Activated gamma-delta T cell treated with Interleukin-2 at 50 U/mL for 16 hours (primary cell): ENCODE measurements at places on chromosomes 12 and 14.
A peak's percentile ranks its signal among the peaks of the same experiment; 100 is the strongest.

DNA sequence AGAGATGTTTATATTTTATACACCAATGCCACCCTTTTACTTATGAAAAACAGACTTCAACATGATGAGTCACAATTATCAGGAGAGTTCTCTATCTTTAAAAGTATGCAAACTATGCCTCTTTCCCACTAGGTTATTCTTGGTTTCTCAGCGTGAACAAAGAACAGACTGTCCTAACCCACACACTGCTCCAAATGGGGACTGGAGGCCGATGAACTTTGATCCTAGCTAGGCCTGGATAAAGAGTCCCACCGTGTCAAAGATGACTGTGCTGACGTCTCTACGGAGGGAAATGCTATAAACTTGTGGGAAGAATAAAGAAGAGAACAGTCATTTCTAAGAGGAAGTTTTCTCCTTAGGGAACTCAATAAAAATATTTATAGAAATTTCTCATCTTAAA is 160.1 kb downstream of the EPS8 start:
- DNase-seq: no peak

DNA sequence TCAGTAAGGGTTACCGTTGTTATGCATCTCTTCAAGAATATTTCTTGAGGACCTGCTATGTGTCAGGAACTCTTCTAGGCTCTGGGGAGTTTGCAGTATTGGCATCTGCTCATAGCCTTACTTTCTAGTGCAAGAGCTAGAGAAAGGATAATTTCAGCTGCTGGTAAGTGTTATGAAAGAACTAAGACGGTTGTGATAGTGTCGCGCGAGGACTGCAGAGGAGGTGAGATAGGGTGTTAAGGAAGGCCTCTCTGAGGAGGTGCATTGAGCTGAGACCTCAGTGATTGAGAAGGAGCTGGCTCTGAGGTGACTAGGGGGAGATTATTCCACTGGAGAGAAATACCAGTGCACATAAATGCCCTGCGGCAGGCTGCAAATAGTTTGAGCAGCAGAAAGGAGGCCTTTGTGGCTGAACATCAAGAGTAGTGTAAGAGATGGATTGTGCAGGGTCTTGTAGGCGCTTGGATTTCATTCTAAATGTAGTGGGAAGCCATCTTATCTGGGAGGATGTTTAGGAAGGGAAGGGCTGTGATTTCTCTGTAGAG is 824 bp downstream of the DDX55 start:
- no peak for DNase-seq

- no peak for DNase-seq
Measured at GRCh38 chr14:94097091-94097490, 13.4 kb upstream of the IFI27 start.

GRCh38 chr12:65534238-65534841 is 255.9 kb downstream of the MSRB3 start:
- no peak for DNase-seq

GRCh38 chr12:53325511-53326061 is 4.2 kb upstream of the AAAS start:
- DNase-seq: peak; percentile 14

DNA sequence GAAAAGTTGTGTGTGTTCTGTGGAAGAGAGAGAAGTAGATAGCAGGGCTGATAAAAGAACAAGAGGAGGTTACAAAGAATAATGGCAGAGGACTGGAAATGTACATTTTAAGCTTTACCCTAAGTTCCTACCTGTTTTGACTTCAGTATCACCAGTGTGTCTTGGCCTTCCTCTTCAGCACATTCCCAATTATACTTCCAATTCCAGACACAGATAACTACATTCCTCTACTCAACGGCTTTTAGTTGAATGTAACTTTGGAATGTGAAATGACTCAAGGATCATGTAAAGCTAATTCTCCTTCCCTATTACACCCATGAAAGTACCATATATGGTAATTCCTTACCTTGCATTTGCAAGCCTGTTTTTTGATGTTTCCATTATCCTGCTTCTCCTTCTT is 5.0 kb downstream of the MGST1 start:
- DNase-seq: no peak

- no peak for DNase-seq
Measured at GRCh38 chr14:23646648-23647549, 10.7 kb downstream of the DHRS2 start.

GRCh38 chr12:114508529-114509129 is 102.7 kb upstream of the TBX5 start:
- DNase-seq: peak; percentile 20

- DNase-seq: no peak
Measured at GRCh38 chr12:106082216-106083175, 56.3 kb downstream of the NUAK1 start.

DNA sequence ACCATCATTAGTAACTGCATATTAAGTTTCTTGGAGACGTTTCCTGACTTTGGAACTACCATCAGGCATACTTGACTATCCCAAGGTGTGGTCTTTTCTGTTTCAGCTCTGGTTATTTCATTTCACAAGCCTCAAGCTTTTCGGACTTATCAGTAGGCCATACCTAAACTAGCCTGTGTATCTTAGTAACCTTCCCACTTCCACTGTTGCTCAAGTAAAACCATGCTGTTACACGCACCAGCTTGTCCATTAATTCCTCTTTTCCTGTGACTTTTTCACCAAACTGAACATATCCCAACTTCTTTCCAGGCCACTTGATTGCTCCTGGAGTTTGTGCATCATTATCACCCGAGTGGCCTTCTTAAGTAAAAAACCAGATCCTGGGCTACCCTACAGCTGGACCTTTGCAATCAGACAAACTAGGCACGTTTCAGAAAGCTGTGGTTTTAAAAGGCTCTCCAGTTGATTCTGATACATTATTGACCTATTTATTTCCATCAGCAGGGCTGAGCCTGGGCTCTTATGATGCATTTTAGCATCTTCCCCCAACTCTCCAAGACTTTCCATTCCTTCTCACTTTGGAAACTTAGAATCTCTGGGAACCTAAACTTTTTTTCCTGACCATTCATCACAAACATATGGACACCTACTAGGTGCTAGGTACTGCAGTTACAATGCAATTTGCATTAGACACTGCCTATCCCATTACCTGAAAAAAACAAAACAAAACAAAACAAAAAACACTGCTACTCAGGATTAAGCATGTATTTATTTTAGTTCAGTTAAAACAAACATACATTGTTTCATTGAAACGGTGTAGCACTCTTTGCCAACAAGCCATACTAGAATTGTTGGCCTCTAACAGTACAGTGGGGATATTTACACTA is 14.9 kb downstream of the SLC38A2 start:
- no peak for DNase-seq

- DNase-seq: no peak
Measured at GRCh38 chr12:110776410-110776809, 33.7 kb upstream of the PPP1CC start.

GRCh38 chr12:57455374-57456144 is 452 bp downstream of the INHBE start:
- DNase-seq: no peak

DNA sequence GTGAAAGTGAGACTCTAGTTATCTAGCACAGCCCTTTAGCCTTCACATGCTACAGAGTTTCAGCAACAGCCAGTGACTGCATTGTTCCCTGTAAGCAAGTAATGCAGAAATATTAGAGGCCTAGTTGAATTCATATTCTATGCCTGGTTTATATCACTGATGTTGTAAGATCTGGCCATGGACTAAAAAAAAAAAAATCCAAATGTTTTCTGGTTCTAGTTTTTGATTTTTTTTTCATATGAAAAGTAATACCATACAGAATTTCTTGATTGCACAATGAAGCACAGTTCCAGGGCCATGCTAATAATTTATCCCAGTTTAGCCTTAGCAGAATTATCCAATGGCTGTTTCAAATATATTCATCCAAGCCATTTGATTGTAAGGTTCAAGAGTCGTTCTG is 341.5 kb upstream of the DDHD1 start:
- DNase-seq: no peak

DNA sequence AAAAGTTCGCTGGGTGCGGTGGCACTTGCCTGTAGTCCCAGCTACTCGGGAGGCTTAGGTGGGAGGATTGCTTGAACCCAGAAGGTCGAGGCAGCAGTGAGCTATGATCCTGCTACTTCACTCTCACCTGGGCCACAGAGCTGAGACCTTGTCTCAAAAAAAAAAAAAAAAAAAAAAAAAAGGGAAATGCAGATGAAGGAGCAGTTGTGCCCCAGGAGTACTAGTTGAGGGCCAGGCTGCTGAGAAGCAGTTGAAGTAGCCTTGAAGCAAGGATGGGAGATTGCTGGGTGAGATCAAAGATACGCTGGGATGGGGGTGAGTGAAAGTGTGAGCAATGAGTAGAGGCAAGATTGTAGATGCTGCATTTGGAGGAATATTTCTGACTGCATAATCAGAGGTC is 93.4 kb upstream of the DNM1L start:
- no peak for DNase-seq

- DNase-seq: no peak
Measured at GRCh38 chr14:25955772-25956171, 642.1 kb downstream of the NOVA1 start.

DNA sequence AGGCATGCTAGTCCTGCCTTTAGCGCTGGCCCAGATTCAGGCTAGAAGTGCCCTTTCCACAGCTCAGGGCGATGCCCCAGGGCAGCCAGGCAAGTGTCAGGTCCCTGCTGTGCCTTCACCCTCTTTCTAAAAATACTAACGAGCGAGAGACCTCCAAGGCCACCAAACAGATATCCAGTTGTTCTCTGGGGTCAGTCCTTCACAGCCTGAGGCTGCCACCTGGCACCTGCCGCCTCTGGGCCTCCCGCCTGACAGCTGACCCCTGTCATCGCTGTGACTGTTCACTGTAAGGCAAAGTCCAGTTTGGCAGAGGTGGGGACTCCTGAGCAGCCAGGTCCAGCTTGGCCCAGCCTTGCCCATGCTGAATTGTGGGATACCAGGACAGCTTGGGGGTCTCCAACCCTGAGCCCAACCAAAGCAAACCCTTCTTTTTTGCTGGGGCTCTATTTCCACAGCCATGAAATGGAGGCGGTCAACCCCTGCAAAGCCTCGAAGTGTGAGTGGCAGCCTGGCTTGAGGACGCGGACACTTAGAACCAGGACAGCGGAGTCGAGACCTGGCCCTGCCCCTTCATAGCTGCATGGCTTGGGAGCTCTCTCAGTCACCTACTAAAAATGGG is 79.9 kb downstream of the NINJ2 start:
- DNase-seq: no peak

DNA sequence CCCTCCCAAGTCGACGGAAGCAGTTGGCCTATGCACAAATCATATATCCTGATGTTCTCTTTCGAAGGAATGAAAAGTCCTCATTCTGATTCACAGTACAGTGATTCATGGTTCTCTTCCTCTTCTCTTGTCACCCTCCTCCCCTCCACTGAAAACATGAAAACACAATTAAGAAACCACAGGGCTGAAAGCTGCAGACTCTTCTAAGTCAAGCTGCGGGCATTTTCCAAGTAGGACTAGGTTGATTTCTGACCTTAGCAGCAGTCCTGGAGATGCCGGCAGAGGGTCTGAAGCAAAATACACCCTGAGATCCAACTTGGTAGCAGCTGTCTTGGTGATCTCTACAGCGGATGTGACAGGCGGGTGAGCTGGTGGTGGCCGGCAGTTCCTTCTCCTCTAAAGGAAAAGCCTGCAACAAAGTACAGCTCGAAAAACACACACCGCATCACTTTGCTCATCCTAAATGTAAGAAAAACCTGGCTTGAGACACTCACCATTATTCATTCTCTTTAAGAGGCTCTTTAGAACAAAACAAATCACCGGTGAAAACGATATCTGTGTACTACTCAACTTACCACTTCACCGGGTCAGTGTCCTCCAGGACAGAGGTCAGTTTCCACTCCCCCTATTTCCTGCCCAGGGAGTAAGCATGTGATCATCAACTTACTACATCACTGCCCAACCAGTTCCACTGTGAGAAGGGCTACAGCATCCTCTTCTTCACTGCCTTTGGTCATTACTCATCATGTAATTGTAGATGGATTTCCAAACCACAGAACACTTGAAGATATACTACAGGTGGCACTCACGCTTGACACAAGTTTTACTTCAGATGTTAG is 6.0 kb downstream of the TMCC3 start:
- DNase-seq: no peak

- DNase-seq: no peak
Measured at GRCh38 chr12:46831335-46832129, 5.7 kb upstream of the SLC38A4 start.

DNA sequence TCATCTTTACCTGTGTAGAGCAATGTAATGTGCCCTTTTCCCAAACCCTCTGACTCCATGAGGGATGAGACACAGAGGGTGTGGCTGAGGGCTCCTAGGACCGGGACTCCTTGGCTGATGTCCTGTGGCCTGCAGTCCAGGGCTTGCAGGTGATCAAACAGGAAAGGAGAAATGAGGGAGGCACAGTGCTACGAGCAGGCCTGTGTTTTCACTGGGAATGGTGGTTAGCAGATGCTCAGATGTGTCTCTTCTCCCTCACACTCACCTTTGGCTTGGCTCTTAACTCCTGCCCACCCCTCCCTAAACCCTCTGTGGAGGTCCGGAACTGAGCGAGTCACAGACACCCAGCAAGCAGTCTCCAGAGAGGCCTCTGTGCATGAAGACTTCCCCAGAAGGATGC is 254.4 kb downstream of the DAD1 start:
- DNase-seq: no peak

- DNase-seq: no peak
Measured at GRCh38 chr12:38162013-38162412, 154.6 kb upstream of the ALG10B start.

DNA sequence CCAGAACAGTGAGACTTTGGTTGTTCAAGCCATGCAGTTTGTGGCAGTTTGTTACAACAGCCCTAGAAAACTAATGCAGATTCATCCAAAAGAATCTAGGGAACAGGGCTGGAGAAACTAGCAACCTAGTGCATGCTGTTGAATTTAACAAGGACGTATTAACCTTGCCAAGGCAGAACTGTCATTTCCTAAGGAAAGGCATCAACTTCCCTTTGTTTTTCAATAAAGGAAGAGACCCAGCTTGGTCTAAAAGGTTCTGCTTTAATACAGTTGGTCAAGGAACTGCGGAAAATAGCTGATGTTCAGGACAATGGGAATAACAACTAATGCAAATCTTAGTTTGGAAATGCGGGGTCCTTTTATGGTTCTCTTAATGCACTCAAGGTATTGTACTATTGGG is 11.5 kb downstream of the AK7 start:
- DNase-seq: no peak

DNA sequence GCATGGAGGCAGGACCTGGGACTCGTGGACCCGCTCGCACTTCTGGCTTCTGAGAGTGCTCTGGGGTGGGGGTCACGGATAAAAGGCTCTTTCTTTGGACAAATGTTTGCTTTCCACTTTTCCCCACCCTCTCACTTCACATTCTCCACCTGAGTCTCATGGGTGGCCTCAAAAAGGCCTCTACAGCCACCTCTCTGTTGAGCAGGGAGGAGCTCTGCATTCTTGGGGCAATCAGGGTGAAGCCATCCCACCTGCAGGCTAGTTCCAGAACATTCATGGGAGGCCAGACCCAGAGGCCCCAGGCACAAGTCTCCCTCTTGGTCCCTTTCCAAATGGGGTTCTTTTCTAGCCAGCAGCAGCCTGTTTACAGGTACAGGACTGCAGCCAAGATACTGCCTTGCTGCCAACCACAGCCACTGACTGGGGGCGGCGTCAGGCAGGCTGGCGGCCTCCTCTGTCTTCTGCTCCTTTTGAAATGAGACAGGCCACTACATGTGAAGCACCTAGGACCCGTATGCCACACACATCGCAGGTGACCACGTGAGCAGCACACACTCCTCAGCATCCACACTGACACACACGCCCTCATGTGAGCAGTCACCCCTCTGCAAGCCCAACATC is 18.2 kb upstream of the CEBPE start:
- no peak for DNase-seq
